ENCODE measurements at places on chromosomes 4 and X.

- DNase-seq = no peak
These were observed 1.3 kb upstream of the TNIP2 start for GRCh38 chr4:2757426-2757825.

- no peak for DNase-seq
These were observed 22.2 kb downstream of the GPAT3 start for GRCh38 chr4:83558059-83558653.

DNA sequence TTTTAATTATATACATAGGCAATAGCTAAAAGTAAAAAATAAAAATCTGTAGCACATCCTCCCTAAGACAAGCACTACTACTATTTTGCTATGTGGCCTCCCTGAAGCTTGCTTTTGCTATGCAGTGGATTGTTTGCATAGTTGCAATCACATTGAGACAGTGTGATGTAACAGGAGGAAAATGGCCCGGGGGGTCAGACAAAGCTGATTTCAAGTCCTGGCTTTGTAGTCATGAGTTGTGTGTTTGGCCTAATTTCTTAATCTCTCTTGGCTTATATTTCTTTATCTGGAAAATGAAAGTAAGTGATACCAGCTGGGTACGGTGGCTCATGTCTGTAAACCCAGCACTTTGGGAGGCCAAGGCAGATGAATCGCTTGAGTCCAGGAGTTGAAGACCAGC is 166.6 kb downstream of the LHFPL1 start:
- DNase-seq = no peak

DNA sequence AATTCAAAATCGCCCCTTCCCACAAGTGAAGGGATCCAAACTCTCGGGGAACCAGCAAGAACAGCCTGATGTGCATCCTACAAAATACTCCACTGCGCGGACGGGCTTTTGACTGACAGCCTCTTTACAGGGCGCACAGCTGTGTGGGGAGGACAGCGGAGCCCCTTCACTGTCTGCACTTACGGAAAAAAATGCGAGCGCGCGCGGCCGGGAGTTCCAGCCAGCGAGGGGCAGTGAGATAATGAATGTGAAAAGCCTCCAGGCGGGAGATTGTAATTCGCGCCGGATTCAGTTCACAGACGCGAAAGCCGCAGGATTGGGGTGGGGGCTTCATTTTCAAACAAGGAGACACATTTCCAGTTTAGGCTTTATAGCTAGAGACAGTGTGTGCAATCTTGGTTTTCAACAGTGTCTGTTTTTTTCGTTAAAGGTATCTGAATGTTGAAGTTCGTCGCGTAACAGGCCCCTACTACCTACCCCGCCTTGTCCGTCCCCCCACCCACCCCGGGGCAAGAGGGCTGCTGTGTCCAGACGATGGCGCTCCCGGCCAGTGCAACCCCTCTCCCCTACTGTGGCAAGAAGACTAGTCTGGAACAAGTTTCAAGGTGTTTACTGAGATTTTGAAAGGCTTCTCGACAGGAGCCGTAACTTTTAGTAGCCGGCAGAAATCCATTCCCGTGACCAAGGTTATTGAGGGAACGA is 1.7 kb upstream of the GPR50 start:
- DNase-seq = no peak

DNA sequence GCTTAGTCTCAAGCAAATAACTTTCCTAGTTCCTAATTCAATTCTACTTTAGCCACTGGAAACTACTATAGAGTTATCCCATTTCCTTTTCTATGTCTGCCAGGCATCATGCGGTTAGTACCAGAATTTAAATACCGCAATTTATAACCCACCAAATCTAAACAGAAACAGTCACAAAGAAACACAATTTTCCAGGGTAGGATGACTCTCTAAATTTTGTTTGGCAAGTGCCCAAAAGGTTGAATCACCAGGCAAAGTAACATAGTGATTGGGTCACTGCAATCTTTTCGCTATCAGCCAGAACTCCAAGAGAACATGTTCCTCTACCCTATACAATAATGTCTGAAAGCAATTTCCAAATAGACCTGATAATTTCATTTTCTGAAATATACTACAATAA is 240.2 kb upstream of the GRIA3 start:
- no peak for DNase-seq

DNA sequence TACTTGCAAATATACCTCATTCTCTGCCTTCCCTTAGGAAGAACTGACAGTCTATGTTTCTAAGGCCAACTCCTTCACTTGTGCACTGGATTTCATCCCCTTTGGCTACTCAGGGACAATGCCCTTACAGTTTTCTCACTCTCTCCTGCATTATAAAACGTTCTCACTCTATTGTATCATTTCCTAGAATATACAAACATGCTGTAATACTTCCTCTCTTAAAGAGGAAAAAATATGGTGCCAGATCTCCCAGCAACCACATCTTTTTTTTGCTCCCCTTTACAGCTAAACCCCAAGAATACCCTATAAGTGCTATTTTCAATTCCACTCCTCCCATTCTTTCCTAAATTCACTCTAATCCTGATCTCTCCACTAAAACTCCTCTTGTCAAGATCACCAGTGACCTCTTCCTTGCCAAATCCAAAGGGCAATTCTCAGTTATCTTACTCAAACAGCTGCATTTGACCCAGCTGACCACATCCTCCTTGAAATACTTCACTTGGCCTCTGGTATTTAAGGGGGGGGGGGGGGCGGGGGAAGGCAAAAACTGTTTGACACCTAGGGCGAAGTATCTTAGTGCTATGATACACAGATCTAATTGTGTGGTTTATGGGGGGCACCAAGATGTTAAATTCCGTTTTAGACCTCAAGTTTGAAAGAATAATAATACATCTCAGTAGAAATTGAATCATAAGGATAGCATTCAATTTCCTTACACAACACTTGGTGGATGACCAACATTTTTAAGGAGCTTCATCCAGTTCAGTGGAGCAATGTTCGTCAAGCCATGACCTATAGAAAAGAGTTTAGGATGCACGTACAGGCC is 1.6 kb downstream of the RCHY1 start:
- DNase-seq = no peak

- no peak for DNase-seq
These were observed 210.7 kb upstream of the SLC7A11 start for GRCh38 chr4:138452826-138453225.

GRCh38 chr4:25654031-25654970 is 1.4 kb upstream of the SLC34A2 start:
- DNase-seq = no peak

DNA sequence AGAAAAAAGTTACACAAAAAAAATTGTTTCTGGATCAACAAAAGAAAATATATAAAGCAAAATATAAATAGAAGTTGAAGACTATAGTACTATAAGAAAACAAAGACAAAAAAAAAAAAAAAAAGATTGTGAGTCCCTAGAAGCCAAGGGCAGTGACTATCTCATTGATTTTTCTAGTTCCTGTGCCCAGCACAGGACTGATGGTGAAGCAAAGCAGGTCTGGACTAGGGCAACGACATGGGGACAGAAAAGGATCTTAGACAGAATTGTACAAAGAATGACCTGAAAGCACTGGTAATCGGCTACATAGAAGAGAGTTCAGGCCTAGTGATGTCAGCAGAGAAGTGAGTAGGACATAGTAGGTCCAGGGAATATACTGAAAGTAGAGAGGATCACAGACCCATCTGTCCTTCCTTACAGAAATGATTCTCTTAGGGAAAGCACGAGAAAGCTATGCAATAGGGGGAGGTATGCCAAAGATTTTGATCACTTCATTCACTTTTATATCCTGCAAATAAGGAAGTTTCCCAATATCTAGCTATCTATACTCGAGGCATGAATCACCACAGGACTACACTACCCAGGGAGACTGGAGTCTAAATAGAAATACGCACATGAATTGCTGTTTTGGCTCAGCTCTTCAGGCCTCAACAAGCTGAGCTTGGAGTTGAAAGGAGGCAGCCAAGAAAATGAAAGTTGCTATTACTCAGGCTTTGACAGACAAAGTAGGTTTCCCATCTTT is 230.9 kb upstream of the GPC4 start:
- no peak for DNase-seq

DNA sequence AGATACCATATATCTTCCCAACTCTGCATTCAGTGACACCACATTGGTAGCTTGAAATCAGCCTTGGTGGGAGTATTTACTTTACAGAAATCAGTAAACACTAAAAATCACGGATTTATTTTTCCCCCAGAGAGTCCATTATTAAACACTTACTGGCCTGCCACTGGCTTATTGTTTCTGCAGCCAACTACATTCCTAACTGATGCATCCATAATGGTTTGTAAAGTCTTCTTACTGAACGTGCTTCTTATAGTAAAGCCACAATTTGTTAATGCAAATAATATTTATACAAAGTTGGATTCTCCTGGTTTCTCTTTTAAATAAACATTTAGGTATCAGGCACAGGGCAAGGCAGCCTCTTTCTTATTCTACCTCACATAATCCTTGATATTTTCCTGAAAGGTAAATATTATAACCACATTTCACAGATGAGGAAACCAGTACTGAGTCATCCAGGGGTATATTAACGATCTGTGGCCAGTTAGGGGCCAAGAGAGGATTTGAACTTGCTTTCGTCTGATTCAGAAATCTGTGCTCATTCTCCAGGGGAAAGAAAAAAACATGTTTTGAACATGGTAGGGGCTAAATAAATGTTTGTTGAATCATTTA is 136.5 kb downstream of the RAB28 start:
- DNase-seq = no peak

DNA sequence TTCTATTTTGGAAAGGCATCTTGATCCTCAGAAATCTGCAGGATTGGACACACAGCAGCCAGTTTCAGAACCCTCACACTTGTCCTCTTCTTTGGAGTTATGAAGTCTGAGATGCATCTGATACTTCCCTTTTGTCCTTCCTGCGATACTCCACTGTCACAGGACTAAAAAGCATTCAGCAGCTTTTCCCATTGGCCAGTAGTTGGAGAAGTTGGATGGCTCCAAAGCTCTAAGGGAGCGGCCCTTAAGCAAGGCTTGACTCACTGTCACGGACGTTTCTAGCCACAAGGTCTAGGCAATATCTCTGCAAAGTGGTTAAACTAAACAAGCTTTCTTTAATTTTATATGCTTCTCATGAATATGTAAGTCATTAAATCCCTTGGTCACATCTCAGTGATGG is 417.0 kb downstream of the AFF2 start:
- no peak for DNase-seq

- no peak for DNase-seq
These were observed 236.5 kb downstream of the CBR4 start for GRCh38 chr4:168773388-168774195.
